ENCODE measurements at places on chromosomes 13 and 19.
A peak's percentile ranks its signal among the peaks of the same experiment; 100 is the strongest.

GRCh38 chr19:50362656-50363424 lies 2.6 kb downstream of the NAPSA start:
- DNase-seq, result no peak

DNA sequence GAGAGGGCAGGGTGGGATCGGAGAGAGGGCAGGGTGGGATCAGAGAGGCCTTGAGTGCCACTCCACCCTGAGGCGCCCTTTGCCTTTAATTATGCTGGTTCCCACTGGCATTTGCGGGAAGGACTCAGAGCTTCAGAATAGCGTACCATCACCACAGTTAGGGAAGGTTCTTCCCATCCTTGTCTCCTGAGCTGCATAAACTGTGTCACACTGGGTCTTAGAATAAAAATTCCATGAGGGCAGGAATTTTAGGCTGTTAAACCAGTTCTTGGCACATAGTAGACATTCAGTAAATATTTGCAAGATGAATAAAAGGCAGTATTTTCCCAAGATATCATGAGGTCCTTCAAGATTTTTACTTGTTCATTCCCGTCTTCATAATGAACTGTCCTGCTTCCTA lies 24.4 kb downstream of the PPP2R1A start:
- no peak for DNase-seq

GRCh38 chr13:74114641-74115040 lies 19.6 kb downstream of the KLF12 start:
- no peak for DNase-seq

DNA sequence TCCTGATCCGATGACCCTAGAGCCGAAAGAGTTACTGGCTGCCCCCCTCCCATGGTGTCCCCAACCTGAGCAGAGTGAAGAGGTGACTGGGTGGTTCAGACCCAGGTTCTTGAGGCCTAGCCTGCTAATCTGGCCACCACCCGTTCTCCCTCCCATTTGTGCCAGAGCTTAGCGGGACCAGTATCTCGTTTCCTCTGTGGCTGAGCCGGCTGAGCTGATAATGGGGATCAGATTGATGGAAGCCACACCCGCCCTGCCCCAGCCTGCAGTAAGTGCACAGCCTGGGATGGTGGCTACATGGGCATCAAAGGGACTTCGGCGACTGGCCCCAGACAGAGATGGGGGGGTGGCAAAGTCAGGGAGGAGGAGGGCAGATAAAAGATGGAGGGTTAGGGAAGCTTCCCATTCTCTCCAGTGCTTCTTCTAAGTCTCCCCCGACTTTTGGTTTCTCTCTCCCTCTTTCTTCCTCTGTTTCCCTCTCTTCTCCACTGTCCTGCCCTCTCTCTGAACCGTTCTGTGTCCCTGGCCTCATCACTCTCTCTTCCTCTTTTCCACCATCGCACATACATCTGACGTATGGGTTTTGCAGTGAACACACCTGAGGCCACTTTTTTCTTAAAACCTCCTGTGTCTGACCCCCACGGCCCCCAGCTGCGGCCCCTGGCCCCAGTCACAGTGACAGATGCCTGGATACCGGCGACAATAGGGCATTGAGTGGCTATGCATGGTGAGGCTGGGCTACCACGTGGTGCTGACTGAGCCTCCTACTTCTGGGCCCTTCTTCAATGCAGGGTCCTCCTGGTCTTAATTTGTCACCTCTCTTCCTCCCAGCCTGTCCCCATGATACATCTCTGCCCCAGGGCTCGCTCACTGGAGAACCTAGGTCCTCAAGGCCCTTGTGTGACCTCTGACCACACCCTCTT lies 2.4 kb downstream of the ELAVL3 start:
- DNase-seq, result no peak

- no peak for DNase-seq
These were observed 111.1 kb downstream of the COL4A1 start for GRCh38 chr13:110195547-110196485.

- no peak for DNase-seq
These were observed 33.6 kb upstream of the EDNRB start for GRCh38 chr13:77952276-77952675.

DNA sequence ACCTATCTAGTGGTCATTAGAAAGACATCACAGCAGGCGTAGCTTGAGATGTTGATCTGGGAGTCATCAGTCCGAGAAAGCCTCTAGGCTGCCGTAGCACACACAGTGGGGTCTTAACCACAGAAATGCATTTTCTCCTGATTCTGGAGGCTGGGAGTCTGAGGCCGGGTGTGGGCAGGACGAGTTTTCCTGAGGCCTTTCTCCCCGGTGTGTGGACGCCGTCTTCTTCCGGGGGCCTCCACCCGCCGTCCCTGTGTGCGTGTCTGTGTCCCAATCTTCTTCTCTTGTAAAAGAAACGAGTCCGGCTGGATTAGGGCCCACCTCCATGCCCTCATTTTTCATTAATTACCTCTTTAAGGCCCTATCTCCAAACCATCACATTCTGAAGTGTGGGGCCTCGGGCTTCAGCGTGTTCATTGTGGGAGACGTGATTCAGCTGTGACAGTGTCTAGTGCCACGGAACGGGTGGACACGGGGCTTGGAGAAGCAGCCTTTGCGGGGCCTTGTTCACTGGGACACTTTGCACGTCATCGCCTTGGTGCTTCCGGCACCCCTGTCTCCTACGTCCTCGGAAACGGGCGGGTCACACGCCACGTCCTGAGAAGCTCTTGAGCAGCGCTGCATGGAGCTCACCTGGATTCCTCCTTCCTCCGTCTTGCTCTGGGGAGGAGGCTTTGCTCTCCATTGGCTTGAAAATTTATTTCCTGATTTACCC lies 208.9 kb upstream of the SOX1 start:
- DNase-seq, result no peak

GRCh38 chr13:79455331-79455730 lies 25.6 kb upstream of the NDFIP2 start:
- DNase-seq, result no peak

DNA sequence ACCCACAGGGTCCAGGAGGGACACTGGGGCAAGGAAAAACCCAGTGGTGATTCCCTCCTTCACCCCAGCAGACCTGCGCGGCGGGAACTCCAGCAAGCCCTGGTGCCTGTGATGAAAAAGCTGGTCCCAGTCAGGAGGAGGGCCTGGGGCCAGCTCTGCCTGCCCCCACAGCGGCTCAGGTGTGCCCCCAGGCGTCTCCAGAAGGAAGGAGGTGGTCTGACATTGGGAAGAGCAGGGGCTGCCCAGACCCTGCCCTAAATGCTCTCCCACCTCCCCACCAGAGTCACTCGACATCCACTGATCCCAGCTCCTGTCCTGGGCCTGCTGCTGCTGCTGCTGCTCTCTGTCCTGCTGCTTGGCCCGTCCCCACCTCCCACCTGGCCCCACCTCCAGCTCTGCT lies 6.2 kb downstream of the PTH2 start:
- DNase-seq, result no peak

DNA sequence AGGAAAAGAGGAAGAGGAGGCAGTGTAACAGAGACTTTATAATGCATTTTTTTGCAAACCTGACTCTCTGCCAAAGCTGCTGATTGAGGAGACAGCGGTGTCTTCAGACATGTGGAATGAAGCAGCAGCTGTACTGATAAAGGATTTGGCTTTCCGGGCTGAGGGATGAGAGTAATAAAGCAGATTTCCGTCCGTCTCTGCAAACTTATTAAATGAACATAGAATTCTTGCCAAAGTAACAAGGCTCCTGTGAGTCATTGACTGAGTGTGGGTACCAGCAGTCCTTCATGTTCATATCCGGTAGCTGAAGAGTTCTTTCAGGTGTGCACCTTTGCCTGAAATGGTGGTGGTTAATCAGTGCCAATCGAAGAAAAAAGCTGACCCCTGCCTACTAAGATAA lies 112.6 kb downstream of the LIG4 start:
- no peak for DNase-seq

- DNase-seq, result no peak
These were observed 44.6 kb downstream of the FNDC3A start for GRCh38 chr13:49020328-49020727.

GRCh38 chr19:34366738-34367623 lies 2.0 kb downstream of the GPI start:
- no peak for DNase-seq

DNA sequence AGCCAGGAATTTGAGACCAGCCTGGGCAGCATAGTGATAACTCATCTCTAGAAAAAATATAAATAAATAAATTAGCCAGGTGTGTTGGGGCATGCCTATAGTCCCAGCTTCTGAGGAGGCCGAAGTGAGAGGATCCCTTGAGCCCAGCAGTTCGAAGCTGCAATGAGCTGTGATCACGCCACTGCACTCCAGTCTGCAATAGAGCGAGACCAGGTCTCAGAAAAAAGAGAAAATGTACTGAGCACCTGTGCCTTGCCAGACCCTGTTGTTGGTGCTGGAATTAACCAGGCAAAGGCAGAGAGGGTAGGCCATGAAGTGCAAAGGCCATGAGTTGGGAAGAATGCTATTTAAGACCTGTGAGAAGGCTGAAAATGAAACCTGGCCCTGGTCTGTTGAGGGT lies 2.7 kb downstream of the CYTH2 start:
- no peak for DNase-seq

DNA sequence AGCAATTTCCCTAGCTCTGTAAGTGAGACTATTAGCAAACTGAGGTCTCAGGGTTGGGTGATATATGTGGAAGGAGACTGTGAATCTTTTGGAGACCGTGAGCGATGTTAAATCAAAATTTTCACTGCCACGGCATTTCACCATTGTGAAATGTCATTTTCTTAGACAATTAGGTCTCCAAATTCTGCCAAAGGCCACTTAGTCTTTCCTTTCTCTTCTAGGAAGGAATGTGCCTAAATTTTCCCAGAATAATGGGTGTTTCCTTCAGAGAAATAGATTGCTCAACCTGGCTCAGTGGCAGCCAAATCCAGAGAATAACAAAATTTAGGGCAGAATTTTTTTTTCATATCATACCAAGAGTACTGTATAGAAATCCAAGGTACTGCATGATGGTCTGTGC lies 64.5 kb upstream of the SCEL start:
- DNase-seq, result no peak

- peak; percentile 18 for DNase-seq
These were observed 45.6 kb upstream of the RAP2A start for GRCh38 chr13:97388373-97388772.

DNA sequence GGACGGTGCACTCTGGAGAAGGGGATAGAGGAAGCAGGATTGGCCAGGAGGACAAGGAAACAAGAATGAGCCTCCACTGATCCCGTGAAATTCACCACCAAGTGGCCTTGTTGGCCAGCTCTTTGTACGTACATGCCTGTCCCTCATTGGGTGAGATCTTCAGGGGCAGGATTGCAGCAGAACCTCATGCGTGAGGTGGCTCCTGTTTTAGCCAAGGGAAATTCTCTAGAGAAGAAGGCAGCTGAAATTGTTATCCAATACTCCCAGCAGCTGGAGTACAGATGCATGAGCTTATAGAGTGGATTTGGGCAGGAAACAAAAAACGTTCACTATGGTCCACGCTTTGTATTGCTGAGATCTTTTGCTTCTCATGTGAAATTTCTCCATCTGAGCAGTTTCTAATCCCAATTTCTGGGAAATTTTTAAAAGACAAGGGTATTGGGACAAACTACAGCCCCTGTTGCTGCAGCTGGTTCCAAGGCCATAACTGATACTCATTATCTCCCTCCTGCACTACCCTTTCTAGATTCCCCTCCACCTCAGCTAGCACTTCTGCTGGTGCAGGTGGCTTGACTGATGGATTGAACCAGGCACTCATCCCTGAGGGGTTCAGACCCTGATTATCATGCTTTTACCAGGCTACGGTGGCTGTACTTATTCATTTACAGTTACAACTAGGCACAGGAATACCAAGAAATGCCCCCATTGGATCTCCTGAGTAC lies 3.9 kb upstream of the RNF6 start:
- no peak for DNase-seq

GRCh38 chr13:45231722-45232121 lies 30.9 kb upstream of the KCTD4 start:
- DNase-seq, result no peak

DNA sequence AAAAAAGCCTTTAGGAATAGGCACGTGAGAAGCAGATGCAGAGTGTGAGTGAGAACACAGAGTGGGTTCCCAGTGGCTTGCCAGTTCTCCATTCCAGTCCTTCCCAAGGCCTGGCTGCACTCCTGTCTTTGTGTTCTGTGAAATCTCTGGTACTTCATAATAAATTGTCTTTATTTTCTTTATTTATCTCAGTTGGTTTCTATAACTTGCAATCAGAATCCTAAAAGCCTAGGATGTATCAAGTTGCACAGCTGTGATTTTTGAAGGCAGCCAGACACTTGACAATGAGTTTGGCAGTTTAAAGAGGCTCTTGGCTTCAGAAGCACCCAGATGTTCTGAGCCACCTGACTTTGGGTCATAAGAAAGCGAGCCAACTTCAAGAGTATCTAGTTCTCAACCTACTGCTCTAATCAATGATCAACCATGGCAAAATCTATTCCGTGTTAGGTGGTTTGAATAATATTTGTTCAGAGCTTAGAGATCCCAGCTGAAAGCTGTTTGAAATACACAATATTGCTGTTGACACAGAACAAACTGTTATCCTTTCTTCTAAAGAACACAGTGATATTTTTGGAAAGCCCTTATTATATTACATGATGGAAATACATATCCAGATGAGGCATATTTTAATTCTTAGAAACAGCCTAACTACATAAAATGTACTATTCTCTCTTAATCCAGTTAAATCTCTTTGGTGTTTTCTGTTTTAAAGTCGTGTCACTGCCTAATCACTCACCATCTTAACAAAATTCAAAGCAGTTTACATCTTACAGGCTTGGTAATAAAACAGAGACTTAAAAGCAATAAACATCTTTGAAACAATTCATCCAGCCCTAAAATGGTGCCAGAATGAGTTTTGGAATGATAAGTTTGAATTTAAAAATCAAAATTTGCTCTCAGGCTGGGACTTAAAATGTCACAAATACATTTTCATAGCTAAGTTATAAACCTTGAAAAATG lies 483.0 kb upstream of the NBEA start:
- no peak for DNase-seq

GRCh38 chr13:25166306-25166705 lies 5.8 kb downstream of the AMER2 start:
- no peak for DNase-seq

DNA sequence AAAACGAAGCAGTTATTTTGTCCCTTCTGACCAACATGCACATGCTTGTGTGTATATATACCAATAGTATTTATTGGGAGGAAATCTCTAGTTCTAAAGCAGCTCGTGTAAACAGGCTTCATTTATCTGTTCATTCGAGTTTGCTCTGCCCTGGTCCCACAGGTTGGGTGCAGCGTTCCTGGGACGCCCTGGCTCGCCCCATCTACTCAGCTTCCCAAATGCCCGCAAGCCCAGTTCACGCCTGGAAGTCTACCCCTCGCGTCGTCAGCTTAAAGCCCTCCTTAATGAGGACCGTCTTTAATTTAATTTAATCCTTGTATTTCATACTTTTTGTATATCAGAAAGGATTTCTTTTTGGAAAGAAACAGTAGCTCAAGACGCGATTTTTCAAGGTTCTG lies 604 bp downstream of the THSD1 start:
- no peak for DNase-seq

DNA sequence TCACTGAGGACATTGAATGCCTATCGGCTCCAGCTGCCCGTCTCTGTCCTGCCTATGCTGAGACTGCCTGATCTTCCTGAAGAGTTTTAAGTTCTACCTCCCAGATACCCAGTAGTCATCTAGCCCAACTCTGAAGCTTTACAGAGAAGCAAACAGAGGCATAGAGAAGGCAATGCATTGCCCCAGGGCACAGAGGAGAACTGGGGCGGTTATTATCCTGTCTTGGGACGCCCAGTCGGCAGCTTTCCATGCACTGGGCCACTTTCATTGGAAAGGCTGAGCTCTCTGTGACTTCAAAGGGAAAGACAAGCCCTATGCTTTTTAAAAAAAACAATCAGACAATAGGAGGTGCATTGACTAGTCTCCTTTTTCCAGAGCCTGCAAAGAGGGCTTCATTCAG lies 71.6 kb downstream of the HSPH1 start:
- DNase-seq, result no peak

All from BE2C (cell line).